ENCODE measurements at places on chromosomes 7 and 10.
A peak's percentile ranks its signal among the peaks of the same experiment; 100 is the strongest.

DNA sequence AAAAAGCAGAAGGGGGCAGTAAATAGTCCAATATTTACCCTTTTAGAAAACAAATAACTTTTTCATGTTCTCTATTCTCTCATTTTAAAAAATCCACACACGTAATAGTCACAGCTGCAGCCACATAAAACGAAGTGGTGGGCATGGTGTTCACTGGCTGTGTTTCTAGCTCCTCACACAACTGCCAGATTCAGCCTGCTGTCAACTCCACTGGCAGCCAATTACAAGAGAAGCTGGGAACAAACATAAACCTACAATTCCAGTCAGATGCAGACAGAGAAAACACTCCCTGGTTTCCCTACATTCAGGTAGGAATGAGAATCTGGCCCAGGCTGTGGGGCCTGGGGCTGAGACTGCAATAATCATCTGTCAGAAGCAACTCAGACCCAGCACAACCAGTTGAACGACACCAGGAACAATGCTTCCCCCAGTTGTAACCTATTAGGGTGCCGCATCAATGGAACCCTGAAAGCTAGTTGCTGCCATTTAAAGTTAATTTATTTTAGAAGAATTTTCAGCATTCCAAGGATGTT is 29.1 kb downstream of the ERCC6 start:
- no peak for DNase-seq

GRCh38 chr10:29608062-29608461 is 26.7 kb downstream of the SVIL start:
- no peak for DNase-seq

GRCh38 chr7:90771281-90771680 is 175.2 kb downstream of the CDK14 start:
- peak; percentile 32 for DNase-seq

DNA sequence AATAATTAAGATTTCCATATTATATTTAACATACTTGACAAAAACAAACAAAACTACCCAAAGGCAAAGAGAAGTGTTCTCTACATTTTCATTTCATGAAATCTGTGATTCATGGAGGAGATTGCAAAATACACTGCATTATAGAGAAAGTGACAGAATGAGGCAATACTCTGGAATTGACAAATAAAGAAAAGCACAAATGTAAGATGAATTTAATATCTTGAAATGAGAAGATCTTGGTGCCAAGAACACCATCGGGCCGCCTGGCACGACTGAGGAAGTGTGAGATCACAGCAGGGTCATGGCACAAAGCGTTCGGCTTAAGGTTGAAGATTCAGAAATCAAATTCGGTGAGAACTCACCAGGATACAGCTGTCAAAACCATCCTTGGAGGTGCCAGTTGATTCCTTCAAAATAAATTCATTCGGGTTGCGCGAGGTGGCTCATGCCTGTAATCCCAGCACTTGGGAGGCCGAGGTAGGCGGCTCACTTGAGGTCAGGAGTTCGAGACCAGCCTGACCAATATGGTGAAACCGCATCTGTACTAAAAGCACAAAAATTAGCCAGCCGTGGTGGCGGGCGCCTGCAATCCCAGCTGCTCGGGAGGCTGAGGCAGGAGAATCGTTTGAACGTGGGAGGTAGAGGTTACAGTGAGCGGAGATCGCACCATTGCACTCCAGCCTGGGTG is 174.0 kb upstream of the PFKP start:
- DNase-seq: no peak

- DNase-seq: peak; percentile 45
Observed at GRCh38 chr7:35185908-35186731, 67.8 kb downstream of the TBX20 start.

DNA sequence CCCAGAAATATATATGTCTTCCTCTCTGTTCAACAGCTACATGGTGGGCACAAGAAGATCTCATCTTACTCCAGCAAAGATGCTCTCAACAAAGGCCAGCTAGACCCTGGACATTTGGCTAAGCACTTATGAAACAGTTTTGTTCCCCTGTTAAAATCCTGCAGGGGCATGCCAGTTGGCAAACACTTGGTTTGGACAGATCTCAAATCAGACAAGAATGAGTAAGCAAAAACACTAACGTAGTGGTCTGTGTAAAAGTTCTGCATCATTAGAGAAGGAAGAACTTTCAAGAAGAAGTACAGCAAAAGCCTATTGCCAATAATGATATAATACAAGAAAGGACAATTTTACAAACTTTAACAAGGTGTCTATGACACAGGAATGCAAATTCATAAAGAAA is 125.6 kb downstream of the CALN1 start:
- no peak for DNase-seq

DNA sequence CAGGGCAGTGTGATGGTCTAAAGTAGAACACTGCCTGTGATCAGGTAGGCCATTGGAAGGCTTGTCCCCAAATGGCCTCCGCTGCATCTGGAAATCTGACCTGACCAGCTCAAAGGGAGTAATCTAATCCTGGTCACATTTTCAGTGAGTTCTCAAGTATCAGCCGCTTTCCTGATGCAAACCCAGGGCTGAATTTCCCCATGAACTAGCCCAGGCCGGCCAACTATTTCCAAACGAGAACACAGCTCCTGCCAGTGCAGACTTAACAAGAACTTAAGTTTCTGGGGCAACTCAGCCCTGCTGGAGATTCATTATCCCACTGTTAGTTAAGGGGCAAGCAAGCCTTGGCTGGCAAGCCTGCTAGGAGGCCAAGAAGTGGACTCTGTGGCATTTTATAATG is 59.6 kb upstream of the FAM180A start:
- DNase-seq: no peak

DNA sequence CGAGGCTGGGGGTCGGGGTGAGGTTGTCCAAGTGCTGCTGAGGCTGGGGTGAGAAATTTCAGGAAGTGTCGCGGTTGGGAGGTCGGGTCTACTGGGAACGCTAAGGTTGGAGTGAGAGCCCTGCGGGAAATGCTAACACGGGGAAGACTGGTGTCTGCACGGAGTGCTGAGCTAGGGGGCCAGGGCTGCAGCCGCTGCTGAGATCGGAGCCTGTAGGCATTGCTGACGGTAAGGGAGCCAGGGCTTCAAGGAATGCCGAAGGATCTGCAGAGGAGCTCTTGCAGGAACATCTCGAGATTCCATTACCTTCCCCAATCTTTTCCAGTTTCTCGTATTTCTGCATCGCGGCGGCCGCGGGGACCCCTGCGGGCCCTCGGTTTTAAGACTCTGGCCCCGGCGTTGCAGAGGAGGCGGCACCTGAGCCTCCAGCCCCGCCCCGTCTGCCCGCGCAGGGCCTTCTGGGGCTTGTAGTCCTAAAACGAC is at the start of gene CDK5:
CDK5 (minus strand) TSS at position 392 of the 483 bp plus-strand sequence; CDS start at position 343, 49 bp downstream.
- no peak for DNase-seq

GRCh38 chr7:80175744-80176143 is 41.1 kb downstream of the GNAI1 start:
- no peak for DNase-seq

- DNase-seq: no peak
Observed at GRCh38 chr7:91151916-91152315, 112.3 kb upstream of the FZD1 start.

DNA sequence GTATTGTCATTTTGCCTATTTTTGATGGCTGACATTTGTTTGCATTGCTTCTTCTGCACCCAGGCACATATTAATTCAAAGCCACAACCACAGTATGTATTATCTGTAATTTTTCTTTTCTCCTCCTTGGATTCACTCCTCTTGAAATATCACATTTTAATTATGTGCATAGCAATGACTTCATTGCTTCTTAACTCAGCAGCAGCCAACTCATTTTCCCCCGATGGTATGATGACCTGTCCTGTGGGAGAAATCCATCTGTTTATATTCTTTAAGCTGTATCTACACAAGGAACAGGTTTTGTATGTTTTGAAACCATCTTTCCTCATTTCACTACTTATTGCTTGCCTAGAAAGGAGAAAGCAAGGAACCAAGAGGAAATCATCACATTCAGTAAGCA is 588.8 kb downstream of the INHBA start:
- DNase-seq: no peak

DNA sequence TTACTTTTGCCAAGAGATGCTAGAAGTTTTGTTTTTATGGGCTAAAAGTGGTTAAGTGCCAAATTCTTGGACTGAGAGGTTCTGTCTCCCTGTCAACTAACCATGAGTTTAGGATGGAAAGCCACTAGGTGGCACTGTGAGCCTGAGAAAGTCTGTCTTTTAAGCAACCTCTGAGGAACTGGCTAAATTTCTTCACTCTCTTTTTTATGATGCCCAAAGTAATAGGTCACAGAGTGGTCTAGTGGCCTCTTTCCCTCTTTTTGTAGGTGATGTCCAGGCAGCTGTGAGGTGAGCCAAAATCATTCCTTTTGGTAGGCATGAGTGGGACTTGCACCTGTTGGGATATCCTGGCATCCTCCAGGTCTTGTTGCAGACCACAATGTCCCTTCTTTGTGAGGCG is 56.8 kb downstream of the SND1 start:
- peak; percentile 77 for DNase-seq

DNA sequence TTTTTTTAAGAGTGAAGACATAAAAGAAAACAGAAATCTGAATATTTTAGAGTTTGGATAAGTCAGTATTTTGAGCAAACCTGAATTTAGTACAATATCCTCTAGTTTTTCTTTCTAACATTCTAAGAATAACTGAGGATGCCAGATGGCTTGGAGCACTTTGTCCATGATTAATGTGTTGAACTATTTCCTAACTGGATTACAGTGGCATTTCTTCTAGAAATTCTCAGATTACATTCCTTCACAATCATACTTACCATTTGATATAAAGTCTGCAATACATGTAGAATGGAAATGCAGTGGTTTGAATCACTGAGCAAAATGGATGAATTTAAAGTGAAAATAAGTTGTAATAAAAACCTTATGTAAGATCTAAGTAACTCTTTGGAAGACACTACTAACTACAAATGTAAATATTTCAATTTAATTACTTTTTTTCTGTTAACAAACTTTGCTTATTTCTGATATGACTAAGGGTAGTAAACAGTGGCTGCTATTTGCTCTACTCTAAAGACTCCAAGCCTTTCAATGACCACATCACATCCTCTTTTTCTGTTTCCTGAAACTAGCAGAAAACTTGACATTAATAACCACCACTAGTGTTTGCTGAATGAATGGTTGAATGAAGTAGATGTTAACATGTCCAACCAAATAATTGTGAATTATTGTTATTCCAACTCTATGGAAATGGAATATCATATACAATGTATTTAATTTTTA is 102.8 kb downstream of the PRKG1 start:
- peak; percentile 91 for DNase-seq

DNA sequence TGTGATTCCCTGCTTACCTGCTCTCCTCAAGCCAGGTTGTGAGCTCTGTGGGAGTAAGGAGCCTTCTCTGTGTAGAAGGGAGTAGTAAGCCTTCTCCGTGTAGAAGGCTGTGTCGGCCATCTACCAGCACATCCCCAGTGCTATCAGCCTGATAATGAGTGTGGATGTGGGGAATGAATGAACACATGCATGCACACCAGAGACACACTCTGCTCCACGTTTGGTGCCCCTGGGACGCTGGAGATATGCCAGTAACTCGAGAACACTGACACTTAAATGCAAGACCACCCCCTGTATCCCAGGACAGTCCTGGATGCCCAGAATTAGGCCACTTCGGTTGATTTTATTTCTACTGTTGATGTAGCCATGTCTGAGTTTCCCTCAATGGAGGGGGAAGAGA is 21.1 kb upstream of the GPR26 start:
- no peak for DNase-seq

GRCh38 chr10:3085785-3086567 is 18.6 kb downstream of the PFKP start:
- DNase-seq: no peak

DNA sequence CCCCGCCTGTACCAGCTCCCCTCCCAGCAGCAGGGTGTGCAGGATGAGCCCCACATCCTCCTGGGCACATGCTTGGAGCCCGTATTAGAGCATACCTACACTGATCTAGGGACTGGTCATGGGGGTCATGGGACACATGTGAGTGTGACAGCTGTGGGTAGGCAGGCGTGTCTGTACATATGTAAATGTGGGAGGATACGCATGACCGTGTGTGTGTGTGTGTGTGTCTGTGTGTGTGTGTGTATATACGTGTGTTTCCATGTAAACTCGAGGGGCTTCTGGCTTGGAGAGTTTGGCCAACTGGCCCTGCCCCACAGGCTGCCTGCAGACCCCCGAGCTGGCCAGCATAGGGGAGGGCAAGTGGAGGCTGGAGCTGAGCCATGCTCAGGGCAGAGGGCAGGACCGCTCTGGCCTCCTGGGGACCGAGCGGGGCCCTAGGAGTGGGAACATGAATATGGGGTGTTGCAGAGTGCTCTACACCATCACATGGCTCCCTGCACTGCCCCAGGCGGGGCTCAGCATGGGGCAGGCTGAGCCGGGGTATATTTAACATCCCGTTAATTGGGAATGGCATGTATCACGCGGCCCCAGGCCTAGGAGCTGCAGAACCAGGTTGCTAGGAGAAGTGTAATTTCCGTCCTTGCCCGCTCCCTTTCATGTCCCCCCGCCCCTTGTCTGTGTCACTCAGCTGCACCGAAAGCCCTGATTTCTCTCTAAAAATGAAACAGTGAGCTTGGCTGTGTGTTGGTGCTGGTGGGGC is 152.7 kb upstream of the PCBD1 start:
- DNase-seq: no peak

GRCh38 chr7:1557006-1557405 is 1.0 kb upstream of the TMEM184A start:
- DNase-seq: no peak

- DNase-seq: peak; percentile 98
Observed at GRCh38 chr10:21336476-21337170, 188.9 kb downstream of the SKIDA1 start.

GRCh38 chr10:48655411-48656240 is 29.0 kb upstream of the WDFY4 start:
- DNase-seq: peak; percentile 43

- DNase-seq: peak; percentile 39
Observed at GRCh38 chr7:41107938-41108448, 594.9 kb downstream of the INHBA start.

- DNase-seq: peak; percentile 47
Observed at GRCh38 chr7:4123823-4124222, 558.3 kb upstream of the FOXK1 start.

- no peak for DNase-seq
Observed at GRCh38 chr7:24138343-24138742, 145.6 kb upstream of the NPY start.

- no peak for DNase-seq
Observed at GRCh38 chr7:157662981-157663716, 326.3 kb downstream of the DNAJB6 start.

DNA sequence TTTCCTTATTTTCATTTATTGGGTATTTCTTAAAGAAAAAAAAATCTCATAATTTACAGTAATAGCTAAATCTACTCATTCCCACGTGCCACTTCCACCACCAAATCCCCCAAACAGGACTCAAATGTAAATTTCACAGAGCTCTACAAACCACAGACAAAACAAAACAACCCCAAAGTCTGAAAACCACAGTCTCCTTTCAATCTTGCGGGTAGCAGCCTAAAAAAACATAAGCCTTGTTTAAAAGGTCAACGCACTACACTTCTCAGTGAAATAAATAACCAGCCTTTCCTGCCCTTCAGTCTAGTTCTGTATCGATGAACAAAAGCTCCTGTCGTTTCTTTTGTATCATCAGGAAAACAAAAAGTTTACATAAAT is 121.8 kb upstream of the AFAP1L2 start:
- peak; percentile 42 for DNase-seq

GRCh38 chr7:110733221-110733620 is 357.7 kb upstream of the LRRN3 start:
- no peak for DNase-seq

Data from fibroblast of skin of back (primary cell).